CD4-positive, alpha-beta T cell treated with Interleukin-12 subunit alpha and Interleukin-12 subunit beta, for 1 hour (primary cell): ENCODE measurements at places on chromosomes 3 and 15.

DNA sequence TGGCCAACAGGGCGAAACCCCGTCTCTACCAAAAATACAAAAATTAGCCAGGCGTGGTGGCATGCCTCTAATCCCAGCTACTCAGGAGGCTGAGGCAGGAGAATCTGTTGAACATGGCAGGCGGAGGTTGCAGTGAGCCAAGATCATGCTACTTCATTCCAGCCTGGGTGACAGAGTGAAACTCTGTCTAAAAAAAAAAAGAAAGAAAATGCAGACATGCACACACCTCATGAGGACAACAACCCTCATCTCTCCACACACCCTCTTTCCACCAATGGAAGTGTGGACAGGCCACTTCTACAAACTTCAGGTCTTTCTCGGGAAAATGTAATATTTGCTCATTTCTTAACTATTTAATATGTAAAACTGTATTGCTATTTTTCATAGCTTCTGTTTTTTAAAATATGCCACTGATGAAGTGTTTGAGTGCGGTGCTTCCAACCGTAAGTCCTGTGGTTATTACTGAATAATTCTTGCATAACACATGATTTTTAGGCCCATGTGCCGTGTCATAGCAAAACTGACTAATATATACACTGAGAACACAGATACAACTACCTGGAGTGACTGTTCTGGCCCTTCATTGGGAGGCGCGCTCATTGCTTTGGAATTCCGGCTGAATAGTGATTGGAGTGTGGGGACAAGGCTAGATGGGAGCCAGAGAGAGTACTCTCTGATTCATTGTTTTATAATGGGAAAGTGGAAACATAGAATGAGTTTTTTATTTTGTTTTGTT lies 23.1 kb downstream of the LRRC31 start:
- DNase-seq = no peak

DNA sequence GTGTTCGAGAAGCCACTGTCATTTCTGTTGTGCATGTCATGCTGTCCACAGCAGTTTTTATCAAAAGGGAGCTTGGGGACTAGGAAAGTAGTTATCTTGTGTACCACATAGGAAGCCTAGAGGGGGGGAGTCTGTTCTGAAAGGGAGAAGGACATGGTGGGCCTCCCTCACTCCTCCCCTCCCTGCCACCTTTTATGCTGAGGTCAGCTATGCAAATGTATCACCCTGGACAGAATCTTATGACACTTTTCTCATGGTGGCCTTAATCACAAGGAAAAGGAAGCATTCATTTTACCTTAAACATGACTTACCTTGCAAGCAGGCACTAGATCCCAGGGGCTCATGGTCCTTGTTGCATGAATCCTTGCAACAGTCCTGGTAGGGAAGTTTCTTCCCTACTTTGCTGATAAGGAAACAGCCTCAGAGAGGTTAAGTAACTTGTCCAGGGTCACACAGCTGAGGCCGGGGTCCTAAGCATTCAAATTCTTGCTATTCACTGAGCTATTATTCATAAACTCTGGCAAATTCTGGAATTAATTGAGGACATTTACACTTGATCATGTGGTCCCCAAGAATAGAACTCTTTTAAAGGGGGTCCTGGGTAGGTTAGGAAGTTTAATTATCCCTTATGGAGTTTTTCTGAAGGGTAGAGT lies 81.1 kb upstream of the SLC6A1 start:
- no peak for DNase-seq

DNA sequence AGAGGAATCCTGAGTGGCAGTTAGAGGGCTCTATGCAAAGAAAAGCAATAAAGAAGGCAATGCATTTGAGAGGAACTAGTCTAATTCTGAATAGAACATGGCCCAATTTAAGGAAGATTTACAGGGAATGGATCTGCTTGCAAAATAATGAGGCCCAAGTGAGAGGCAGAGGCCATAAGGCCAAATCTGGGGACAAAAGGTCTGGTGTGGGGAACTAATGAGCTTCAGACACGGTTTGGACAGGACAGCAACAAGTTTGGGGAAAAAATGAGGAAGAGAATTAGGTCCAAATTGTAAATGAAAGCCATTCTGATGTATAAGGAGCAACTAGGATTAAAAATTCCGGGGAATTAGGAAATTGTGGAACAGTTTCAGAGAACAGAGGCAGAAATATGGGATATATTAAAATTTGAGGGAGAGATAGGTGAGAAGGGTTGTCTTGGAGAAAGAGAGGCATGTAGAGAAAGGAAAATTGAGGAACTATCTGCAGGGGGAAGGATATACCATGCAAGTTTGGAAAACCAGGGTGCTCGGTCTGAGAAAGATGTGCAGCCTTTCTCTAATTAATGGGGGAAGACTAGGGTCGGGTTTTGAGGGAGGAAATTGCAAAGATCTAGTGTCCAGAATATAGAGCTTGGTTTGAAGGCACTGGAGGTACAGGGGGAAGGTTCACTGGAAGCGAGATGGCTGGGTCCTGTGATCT lies 73.8 kb downstream of the RBPMS2 start:
- no peak for DNase-seq

GRCh38 chr15:24899367-24899766 lies 55.4 kb upstream of the SNRPN start:
- DNase-seq = no peak

- no peak for DNase-seq
These were observed 3.3 kb downstream of the SRGAP3 start for GRCh38 chr3:9246189-9246588.

- no peak for DNase-seq
These were observed 28.6 kb downstream of the MAGEF1 start for GRCh38 chr3:184683234-184683633.

DNA sequence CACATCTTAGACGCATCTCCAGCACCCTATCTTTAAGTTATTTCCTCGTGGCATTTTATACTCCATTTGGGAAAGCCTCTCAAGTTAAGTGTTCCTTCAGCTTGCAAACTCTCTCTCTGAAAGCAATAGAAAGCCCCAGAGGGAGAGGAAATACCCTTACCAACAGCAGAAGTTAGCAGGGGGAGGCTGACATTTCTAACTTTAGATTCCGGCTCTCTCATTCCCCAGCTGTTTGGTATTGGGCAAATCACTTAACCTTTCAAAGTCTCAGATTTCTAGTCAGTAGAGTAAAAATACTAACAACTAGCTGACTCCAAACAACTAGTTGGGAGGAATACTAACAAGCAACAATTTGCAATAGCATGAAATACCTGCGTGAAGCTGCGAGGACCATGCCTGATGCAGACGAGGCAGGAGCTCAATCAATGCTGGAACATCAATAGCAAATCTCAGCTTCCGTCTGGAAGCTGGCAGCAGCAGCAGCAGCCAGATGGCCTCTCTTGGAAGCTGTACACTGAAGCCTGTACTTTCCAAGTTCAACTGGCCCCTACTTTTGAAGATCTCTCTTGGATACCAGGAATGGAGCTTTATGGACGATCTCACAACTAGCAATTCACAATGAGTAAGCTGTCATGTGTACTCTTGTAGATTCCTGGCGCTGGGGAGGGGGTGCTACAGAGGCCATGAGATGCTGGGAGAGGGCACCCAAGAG lies 47.8 kb downstream of the THBS1 start:
- no peak for DNase-seq

DNA sequence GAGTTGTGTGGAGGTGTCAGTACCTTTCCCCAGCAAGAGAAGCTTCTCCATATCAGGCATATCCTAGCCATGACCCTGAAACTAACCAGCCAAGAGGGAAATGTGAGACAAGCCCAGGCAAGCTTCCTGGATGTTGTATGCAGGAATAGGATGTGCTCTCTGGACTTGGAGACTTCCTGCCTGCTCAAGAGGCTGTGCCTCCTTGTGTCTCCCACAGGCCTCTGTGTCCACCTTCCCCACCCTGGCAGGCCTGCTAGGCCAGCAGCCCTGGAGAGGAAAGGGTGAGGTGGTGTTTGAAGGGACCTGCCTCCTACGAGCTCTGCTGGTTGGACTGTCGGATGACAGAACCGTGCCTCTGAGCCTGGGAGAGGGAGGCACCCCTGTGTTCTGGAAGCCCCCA lies 2.1 kb upstream of the DYNLT2B start:
- no peak for DNase-seq

GRCh38 chr3:144390786-144391185 lies 419.2 kb downstream of the DIPK2A start:
- DNase-seq = no peak
